Pancreas (tissue), 10 donors: ENCODE measurements at places on chromosomes 16 and 17.

DNA sequence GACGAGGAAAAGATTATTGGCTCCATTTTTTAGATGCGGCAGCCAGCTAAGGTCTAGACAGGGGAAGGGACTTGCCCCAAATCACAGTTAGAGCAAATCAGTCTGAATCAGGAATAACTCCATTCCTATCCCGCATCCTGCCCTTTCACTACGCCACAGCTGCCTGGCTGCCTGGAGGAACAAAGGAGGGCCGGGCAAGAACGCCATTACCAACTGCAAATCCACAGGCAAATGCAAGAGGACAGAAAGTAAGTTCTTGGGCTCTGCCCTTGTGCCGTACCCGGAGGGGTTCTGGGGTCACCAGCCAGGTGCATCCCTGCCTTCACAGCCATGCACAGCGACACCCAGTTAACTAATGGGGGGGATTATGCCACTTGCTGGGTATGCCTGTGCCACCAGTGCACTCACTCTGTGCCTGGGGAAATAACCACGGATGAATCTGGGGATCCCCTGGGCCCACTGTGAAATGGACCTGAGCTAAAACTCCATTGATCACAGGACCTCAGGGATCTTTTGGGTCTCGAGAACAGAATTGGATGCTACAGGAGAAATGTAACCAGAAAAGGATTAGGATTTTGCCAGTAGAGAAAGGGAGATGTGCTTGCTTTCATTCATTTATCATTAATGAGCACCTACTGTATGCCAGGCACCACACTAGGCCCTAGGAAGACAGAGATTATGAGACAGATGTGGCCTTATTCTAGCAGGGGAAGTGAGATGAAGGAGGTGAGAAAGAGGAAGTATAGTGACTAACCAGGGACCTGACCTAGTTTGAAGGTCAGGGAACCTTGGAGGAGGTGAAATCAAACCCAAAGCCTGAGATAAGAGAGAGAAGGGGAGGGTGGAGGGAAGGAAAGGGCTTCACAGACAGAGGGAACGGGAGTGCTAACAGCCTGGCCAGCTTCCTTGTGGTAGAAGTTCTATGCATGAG, 17.7 kb downstream of the BCL7C start:
- no peak for DNase-seq

- peak; percentile 57 for DNase-seq
Observed at GRCh38 chr17:82215095-82215971, 2.7 kb upstream of the CCDC57 start.

GRCh38 chr17:57939797-57940196, 15.4 kb downstream of the CUEDC1 start:
- no peak for DNase-seq

DNA sequence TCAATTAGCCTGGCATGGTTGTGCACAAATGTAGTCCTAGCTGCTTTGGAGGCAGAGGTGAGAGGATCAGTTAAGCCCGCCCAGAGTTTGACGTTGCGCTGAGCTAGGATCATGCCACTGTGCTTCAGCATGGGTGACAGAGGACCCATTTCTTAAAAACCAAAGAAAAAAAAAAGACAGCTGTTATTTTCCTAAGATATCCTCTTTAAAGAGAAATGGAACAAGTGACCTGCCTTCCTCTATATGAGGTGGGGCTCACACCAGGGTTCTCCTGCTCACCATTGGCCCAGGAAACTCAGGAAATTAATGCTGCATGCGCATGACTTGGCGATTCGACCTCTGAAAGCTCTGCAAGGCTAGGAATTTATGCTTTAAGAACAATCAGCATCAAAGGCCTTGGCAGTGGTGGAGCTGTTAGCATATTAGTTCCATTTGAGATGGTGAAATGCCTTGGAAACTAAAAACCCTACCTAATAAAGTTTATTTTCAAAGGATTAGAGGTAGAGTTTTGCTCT, 108.3 kb downstream of the RBFOX1 start:
- DNase-seq, result no peak

GRCh38 chr17:57286399-57287105, 30.2 kb downstream of the MSI2 start:
- DNase-seq, result no peak

- peak; percentile 2 for DNase-seq
Observed at GRCh38 chr16:19688396-19689024, 29.5 kb downstream of the KNOP1 start.

DNA sequence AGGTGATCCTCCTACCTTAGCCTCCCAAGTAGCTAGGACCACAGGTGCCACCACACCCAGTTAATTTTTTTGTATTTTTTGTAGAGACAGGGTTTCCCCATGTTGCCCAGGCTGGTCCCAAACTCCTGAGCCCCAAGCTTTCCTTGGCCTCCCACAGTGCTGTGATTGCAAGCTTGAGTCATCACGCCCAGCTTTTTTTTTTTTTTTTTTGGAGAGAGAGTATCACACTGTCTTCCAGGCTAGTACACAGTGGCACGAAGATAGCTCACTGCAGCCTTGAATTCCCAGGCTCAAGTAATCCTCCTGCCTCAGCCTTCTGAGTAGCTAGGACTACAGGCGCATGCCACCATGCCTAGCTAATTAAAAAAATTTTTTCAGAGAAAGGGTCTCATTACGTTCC, 27.2 kb downstream of the HEATR9 start:
- no peak for DNase-seq

- no peak for DNase-seq
Observed at GRCh38 chr17:42920106-42920900, 19.7 kb downstream of the G6PC1 start.

- DNase-seq, result no peak
Observed at GRCh38 chr17:78324391-78325075, 35.3 kb downstream of the SOCS3 start.

DNA sequence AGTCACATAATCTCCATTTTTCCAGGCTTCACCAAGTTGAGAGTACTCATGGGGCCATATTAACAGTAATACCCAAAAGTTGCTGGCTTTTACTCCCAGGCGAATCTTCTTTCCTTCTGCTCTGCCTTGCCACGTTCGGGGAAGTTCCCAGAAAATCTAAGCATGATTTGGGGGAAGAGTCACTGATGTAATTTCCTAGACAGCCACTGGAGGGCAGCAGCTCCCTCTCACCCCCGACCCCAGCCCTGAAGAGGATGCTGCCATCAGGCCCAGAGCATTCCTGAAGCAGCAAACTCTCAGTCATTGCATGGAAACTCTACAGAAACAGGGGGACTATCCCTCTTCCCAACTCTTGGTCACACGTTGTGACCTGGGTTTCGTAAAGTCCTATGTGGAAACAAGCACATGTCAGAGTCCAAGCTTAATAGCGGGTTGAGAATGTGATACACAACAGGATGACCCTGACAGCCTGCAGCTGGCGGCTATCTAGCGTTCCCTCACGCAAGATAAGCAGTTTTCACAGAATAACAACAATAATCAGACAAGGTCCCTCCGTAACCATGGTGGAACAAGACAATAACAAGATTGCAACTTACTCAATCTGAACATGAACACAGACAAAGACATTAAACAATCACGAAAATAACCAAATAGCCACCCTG, 43.8 kb upstream of the DHX40 start:
- DNase-seq, result peak; percentile 47

DNA sequence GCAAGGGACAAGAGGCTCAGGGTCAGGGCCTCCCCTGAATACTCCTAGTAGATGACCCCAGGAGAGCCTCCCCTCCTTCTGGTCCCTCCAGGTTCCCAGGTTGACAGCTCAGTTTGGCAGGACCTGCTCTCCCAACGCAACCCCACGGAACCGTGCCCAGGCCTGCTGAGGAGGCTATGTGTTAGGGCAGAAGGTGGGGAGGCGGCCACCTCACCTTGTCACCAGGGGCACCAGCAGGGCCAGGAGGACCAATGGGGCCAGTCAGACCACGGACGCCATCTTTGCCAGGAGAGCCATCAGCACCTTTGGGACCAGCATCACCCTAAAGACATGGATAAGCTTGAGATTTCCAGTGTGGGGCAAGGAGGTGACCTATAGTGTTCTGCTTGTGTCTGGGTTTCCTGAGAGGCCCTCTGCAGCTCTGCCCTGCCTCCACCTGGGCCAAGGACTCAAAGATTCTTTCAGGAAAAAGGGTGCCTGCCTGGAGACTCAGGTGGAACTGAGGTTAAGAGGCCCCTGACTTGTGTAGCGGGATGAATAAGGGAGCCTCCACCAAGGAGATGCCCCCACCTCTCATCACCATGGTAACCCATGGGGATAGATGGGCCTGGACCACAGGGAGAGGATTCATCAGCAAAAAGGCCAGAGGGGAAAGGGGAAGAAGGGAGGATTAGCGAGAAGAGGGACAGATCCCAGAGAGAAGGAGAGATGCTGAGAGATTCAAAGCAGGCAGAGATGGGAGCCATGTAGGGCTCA, 10.7 kb downstream of the COL1A1 start:
- no peak for DNase-seq

DNA sequence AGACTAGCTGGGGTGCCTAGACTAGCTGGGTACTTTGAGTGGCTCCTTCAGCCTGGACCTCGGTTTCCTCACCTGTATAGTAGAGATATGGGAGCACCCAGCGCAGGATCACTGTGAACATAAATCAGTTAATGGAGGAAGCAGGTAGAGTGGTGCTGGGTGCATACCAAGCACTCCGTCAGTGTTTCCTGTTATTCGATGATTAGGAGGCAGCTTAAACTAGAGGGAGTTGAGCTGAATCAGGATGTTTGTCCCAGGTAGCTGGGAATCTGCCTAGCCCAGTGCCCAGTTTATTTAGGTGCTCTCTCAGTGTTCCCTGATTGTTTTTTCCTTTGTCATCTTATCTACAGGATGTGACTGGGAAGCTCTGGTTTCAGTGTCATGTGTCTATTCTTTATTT, 8.4 kb upstream of the TMEM235 start:
- DNase-seq, result no peak

GRCh38 chr16:2044541-2044940, 3.1 kb downstream of the NTHL1 start:
- no peak for DNase-seq
